ENCODE measurements at places on chromosomes 12 and 14.

GRCh38 chr12:68198507-68199086 is 27.0 kb downstream of the IL26 start:
- no peak for DNase-seq

- DNase-seq, result no peak
Observed at GRCh38 chr12:80559766-80560165, 115.7 kb downstream of the PTPRQ start.

GRCh38 chr12:127822809-127823411 is 444.1 kb upstream of the TMEM132C start:
- DNase-seq, result no peak

DNA sequence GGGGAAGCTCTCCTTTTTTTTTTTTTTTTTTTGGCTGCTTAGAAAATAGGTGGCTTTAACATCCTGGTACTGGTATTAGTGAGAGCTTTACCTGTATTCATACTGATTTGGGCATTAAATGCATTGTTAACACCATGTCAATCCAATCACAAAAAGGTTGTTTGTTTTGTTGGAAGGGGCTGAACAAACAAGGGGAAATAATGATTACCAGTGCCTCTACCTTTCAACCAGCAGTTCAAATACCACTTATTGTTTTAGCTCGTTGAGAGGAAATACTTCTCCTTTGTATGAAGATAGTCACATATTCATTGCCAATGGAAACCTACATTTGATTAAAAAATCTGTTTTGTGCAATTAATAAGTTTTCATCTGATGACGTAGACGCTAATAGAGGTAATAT is 72.9 kb downstream of the MIPOL1 start:
- no peak for DNase-seq

GRCh38 chr12:13347241-13348043 is 150.9 kb downstream of the EMP1 start:
- no peak for DNase-seq

- no peak for DNase-seq
Observed at GRCh38 chr14:75631453-75631831, 29.2 kb downstream of the ERG28 start.

- no peak for DNase-seq
Observed at GRCh38 chr12:32586390-32586789, 92.7 kb upstream of the DNM1L start.

DNA sequence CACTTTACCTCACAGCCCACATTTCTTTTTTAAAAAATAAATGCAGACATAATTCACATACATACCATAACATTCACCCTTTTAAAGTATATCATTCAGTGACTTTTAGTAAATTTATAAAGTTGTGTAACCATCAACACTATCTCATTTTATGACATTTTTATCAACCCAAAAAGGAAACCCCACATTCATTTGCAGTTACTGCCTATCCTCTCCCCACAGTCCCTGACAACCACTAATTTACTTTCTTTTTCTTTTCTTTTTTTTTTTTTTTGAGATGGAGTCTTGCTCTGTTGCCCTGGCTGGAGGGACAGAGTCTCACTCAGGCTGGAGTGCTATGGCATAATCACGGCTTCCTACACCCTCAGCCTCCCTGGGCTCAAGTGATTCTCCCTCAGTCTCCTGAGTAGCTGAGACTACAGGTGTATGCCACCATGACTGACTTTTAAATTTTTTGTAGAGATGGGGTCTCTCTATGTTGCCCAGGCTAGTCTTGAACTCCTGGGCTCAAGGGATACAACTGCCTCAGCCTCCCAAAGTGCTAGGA is 1.5 kb upstream of the EP400 start:
- no peak for DNase-seq

GRCh38 chr12:49292729-49293055 is 2.3 kb upstream of the PRPH start:
- DNase-seq, result no peak

- DNase-seq, result no peak
Observed at GRCh38 chr14:105317546-105317945, 3.0 kb downstream of the PACS2 start.

DNA sequence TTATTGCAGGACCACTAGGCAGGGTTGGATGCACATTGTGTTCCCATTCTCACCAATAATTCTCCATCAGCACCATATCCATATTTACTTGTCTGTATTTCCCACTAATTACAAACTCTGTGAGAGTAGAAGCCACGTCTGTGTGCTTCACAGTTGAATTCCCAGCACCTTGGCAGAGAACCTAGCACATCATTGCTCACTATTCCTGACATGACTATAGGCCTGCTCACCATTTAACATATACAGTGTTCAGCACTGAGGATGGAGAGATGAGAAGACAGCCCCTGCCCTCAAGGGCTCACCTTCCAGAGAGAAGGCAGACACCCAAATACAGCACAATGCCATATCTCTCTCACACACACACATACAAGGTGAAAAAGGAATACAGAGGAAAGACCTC is 5.0 kb downstream of the DAD1 start:
- DNase-seq, result no peak

GRCh38 chr12:617304-617915 is 45.8 kb downstream of the NINJ2 start:
- no peak for DNase-seq

DNA sequence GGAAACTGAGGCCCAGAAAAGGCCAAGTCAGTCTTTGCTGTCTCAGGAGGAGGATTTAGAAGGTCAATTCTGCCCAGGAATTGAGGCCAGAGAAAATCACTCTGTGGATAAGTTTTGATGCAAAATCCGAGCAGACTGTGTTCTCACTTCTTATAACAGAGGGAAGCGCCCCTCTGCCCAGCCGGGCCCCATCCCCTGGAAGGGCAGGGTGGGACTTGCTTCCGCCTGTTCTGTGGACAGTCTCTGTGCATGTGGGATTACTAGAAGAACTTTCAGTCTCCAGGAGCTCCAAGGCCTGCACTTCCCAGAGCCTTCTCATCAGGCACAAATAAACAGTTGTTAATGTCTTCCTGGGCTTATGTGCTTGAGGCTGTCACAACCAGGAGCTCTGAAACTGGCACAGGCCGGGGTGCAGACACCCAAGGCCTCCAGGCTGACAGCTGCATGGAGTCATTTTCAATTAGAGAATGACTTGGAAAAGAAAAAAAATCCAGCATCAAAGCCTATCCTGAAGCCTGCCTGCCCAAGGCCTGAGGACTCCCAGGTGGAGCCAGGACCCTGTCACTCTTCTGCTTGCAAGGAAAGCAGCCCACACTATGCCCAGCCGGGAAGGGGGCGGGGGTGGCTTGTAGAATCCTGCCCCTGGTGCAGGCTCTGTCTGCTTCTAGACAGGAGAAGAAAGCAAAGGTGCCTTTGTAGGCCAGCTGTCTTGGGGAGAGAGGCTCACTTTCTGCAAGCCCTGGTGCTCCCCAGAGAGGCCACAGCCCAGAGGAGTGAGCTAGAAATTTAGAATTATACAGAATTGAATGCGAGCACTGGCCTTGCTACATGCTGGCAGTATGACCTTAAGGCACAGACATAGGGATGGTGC is 84.7 kb downstream of the NTF3 start:
- DNase-seq, result no peak

DNA sequence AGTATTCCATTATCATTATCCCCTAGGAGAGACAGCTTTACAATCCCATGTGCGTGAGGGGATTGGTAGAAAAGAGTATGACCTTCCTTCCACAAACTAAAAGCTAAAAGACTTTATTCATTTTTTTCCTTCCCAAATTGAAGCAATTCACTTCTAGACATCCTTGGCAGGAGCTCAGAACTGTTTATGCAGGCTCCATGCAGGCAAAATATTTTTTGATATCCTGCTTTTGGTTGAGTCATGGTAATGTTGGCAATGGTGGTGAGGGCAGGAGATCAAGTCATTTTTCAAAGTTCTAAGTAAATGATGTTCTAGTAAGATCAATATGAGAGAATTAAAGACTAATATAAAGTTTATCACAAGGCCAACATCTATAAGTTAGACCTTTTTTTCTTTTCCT is 1.3 kb upstream of the PLEKHG7 start:
- DNase-seq, result no peak

DNA sequence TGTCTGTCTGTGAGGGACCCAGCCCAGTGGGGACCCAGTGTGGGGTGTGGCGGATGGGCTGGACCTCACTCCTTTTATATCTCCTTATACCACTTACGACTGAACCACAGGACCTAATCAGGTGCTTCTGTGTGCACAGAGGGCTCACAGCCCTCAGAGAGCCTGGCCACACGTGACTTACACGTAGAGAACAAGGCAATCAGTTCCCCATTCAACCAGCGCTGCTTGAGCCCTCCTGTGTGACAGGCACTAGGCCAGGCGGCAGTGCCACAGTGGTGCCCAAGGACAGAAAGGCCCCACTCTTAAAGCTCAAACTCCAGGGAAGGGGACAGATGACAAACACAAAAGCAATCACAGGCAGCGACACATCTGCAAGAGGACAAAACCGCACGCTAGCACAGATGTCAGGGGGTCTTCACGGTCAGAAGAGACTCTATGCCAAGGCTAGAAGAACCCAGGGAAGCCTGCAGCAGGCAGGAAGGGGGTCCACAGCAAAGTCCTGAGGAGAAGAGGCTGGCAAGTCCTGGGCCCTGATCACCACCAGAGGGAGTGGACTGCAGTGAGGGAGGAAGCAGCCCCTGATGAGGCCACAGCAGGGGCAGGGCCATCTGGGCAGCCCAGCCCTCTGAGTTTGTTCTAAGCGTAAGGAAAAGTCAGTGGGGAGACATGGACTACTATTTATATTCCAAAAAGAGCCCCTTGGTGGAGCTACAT is 39.3 kb downstream of the SETD3 start:
- DNase-seq, result no peak

GRCh38 chr12:69834147-69834546 is 9.1 kb downstream of the MYRFL start:
- DNase-seq, result no peak

DNA sequence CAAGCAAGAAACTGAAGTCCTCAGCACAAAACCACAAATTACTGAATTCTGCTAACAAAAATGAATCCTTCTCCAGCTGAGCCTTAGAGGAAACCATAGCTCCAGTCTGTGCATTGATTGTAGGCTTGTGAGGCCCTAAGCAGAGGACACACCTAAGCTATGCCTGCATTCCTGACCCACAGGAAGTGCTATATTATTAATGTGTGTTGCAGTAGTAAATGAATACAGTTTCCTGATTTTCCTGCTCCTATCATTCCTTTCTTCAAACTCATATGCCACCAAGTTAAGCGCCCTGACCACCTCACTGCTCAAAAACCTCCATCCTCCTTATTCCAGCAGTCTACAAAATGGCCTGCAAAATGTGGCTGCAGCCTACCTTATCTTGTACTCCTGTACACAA is 151.9 kb upstream of the ABCD2 start:
- no peak for DNase-seq

GRCh38 chr14:32329146-32329545 is at the start of gene AKAP6:
AKAP6 (plus strand) TSS chr14:32329298; CDS start chr14:32433494, 104,196 bp downstream.
- DNase-seq, result no peak

GRCh38 chr12:46379352-46379751 is 6.8 kb upstream of the SLC38A2 start:
- DNase-seq, result no peak

- no peak for DNase-seq
Observed at GRCh38 chr12:27331291-27331926, 1.2 kb upstream of the BMAL2 start.

- DNase-seq, result no peak
Observed at GRCh38 chr12:64147011-64147631, 75.0 kb downstream of the KICS2 start.

DNA sequence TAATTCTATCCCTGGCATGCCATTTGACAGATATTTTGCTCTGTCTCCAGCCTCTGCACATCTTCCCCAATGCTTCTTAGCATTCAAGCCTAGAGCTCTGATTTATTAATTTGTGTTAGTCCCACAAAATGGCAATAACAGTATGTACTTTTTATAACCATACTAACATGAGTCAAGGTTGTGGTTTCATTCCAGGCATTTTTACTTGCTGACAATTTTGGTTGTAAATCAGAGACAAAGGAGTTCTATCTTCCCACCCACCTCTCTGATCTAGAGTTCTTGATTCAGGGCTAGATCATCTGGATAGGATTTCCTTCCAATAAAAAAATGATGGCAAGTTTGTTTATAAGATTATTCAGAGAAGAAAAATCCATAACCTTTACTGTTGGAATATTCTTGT is 18.5 kb upstream of the CISTR start:
- DNase-seq, result no peak

DNA sequence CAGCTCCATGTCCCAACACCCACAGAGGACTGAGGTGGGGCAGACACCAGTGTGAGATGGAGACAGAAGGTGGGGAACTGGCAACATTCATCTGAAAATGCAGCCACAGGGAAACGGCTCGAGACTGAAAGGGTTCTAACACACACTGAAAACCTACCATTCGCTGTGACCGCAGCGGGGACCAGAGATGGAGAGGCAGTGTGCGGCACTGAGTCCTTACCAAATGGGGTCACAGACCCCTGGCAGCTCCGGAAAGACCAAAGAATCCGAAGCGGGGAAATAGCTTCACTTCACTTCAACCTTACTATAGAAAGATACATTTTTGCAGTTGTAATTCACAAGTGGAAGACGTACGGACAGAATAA is 9.6 kb downstream of the BAG5 start:
- DNase-seq, result no peak

GRCh38 chr12:68809190-68810026 is 1.4 kb downstream of the MDM2 start:
- DNase-seq, result no peak

DNA sequence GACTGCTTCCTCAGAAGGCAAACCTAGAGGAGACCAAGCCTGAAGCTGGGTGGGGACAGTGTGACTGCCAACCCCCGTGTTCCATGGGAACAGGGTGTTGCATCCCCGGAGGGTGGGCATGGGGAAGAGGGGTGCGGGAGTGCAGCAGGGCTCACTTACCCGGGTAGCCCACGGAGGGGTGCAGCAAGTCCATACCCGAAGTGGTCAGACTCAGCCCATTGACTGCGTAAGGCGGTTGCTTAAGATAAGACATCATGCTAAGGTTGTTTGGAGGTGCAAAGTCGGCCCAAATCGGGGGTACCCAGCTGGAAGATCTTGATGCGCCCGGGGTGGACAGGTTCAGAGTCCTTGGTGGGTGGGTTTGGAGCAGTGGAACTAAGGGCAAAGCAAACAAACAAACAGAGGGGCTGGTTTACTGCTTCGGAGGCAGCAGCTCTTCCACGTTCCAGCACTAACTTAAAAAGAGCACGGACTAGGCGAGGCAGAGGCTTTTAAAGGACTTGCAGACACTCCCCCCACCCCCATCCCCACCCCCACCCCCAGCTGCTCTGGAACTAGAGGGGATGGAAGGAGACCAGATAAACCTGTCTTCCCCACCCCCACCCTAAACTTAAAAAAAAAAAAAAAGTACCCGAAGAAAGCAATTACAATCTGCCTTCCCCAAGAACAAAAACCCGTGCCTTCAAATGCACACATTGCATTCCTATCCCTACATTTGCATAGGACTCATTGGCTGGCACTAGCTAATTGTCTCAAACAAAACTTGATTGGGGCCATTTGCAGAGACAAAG is 4.9 kb downstream of the OTX2 start:
- no peak for DNase-seq

Measured in activated CD8-positive, alpha-beta memory T cell treated with anti-CD3 and anti-CD28 coated beads for 1 hour (primary cell).